ENCODE measurements at places on chromosomes 13 and 19.
A peak's percentile ranks its signal among the peaks of the same experiment; 100 is the strongest.

DNA sequence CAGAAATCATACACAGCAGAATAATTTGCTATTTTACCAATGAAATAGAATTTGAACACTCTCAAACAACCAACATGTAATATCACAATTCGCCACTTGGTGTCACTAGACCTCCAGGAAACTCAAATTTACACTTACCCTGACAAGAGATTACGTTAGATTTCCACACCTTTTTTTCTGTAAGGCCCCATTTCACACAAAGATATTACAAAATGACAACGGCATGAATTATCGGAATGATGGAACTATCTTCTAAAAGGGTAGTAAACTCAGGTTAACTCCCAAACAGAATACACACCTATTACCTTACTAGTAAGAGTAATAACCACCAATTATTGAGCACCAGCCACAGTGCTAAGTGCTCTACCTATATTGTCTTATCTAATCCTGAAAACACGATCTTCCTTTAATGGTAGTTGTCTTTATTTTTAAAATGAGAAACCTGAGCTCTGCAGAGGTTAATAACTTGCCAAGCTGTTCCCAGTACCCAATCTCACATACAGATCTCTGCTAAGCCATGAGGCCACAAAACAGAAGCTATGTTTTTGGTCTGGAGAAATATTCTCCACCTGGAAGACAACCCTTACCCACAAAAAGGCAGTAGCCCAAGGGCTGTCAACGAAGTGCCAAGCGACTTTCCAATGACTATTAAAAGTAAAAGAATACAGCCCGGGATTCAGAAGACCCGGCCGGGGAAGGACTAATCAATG, 152.4 kb downstream of the DCLK1 start:
- DNase-seq: no peak

- no peak for DNase-seq
These were observed 16.9 kb downstream of the CBY2 start for GRCh38 chr13:45718992-45719391.

GRCh38 chr19:13404236-13404635, 102.0 kb downstream of the CACNA1A start:
- no peak for DNase-seq

- DNase-seq: no peak
These were observed 31.0 kb upstream of the KATNAL1 start for GRCh38 chr13:30338331-30338851.

DNA sequence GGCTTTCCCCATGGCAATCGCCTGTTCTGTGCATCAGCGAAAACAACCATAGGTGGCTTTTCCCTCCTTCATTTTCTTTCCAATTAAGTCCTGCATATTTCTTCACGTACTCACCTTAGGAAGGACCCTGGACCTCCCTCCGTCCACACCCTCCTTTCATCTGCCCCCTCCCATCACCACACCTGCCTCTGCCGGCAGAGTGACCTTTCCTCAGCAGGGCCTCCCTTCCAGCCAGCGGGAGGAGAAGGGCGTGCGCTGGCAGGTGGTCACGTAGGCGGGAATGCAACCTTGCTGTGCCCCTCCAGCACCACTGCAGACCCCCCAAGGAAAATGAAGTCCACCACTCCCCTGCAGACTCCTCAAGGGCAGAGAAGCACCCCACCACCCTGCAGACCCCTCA, 61.1 kb downstream of the GSX1 start:
- no peak for DNase-seq

DNA sequence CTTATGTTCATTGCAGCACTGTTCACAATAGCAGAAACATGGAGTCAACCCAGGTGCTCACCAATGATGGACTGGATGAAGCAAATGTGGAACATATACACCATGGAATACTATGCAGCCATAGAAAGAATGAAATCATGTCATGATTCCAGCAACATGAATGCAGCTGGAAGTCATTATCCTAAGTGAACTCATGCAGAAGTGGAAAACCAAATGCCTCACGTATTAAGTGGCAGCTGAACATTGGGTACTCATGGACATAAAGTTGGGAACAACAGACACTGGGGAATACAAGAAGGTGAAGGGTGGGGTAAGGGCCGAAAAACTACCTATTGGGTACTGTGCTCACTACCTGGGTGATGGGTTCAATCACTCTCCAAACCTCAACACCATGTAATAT, 915.9 kb downstream of the UQCRFS1 start:
- DNase-seq: no peak

DNA sequence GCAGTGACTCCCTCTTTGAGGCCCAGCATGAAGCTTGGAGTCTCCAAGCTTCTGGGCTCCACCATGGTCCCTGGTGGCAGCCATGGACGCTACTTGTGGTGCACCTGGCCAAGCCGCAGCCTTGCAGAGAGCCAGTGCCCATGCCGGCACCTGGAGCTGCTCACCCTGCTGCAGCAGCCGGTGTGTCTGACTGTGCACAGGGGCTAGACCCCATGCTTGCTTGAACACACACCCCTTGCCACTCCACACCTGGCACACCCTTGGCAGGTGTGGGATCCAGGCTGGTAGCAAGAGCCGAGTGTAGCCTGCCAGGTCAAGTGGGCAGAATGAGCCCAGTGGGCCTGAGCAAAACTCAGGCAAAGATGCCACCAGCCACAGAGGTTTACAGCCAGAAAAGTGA, 18.6 kb upstream of the MLLT1 start:
- DNase-seq: no peak

DNA sequence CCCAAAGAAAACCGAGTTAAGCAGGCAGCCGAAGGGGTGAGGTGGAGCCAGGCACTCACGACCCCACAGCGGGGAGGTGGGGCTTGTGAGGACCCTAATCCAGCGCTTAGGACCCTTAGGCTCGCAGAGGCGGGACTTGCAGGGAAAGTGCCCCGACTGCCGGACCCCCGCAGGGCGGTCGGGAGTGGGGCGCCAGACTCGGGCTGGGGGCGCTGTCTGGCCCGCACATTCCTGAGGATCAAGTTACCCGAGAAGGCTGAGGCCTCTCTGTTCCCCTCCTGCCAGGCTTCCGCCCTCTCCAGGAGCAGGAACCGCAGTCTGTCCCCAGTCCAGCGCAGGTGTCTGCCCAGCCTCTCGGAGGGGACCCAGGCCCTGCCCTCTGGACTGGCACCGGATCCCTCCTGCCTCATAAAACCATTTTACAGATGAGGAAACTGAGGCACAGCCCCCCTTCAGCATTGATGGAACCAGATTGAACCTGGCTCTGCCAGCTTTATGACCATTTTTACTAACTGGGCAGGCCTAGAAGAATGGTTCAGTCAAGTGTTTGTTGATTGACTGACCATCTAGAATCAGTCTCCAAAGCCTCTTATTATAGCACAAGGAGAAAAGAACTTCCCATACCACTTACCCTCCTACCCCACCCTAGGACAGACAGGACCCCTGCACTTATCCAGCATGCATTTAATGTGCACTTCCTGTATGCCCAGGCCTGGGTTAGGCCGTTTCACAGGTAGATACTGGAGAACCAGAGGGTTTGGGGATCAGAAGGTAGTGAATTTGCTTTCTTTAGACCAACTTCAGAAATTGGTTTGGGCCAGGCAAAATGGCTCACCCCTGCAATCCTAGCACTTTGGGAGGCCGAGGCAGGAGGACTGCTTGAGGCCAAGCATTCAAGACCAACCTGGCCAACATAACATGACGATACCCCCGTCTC, 6.7 kb upstream of the JUND start:
- DNase-seq: no peak

- DNase-seq: no peak
These were observed 406.4 kb downstream of the FGF9 start for GRCh38 chr13:22077205-22077683.

DNA sequence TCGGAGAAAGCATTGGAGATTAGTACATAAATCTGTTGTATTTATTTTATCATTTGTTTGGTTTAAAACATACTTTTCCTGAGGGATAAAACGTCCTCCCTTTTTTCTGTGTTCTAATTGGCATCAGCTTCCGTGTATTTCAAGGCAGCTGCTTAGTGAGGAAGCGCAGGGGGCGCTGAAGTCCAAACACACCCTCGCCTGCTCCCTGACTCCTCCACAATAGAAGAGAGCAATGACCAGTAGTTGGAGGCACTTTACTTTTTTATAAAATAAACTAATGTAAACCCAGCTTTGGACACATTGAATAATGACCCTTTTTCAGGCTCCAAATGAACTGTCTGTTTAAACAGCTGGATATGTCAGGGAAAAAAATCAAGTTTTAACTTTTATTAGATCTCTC, 79.9 kb downstream of the RNASEH2B start:
- DNase-seq: no peak

GRCh38 chr13:108786456-108787200, 157.2 kb downstream of the MYO16 start:
- DNase-seq: no peak

- no peak for DNase-seq
These were observed 122.8 kb downstream of the MTUS2 start for GRCh38 chr13:28942906-28943305.

GRCh38 chr19:40449506-40449905, 5.4 kb upstream of the SERTAD3 start:
- DNase-seq: no peak

- no peak for DNase-seq
These were observed 65.8 kb downstream of the MRPL57 start for GRCh38 chr13:21242236-21242635.

DNA sequence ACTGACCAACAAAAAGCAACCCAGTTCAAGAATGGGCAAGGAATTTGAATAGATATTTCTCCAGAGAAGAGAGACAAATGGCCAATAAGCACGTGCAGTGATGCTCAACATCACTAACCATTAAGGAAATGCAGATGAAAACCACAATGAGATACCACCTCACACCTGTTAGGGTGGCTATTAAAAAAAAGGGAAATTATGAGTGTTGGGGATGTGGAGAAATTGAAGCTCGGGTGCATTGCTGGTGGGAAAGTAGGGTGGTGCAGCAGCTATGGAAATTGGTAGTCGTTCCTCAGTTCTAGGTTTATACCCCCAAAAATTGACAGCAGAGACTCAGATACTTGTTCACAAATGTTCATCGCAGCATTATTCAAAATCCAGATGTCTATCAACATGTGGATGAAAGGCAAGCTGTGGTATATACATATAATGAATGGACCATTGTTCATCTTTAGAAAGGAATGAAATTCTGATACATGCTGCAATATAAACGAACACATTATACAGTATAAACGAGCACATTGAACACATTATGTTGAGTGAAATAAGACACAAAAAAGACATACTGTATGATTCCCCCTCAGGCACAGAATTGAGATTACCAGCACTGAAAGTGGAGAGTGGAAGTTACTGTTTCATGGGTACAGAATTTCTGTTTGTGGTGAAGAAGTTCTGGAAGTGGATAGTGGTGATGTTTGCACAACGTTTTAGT, 927 bp downstream of the CHAMP1 start:
- DNase-seq: peak; percentile 2

GRCh38 chr19:18014197-18014596, 6.2 kb downstream of the ARRDC2 start:
- DNase-seq: no peak

DNA sequence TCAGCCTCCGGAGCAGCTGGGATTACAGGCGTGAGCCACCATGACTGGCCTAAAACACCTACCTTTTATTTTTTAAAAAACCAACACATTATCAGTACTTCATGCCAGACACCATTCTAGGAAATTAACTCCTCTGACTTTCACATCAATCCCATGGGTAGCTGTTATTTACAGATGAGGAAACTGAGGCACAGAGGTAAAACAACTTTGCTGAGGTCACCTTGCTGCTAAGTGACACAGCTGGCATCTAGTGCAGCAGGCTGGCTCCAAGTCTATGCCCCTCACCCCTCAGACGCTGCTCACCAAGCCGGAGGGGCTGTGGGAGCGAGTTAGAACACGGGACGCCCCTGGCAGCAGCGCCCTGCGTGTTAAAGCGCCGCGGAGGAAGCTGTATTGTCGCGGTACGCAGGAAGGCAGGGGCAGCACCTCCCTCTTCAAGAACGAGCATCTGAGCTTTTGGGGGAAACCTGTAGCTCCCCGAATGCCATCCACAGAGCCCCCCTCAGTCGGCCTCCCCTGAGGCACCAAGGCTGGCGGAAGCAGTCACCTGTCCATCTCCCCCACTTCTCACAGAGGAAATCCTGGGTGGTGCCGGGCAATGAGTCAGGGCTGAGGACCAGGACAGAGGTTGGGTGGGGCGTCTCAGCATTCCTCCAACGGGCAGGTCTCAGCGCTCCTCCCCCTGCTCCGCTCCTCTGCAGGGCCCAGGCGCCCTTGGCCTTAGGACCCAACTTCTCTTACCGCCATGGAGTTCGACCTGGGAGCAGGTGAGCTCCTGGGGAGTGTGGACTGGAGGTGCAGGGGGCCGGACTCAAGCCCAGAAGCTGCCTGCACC, at the start of gene C19orf33:
Gene C19orf33 (plus strand): TSS at position 735 of the 835 bp plus-strand sequence. CDS start 11 bp downstream, at position 746.
- no peak for DNase-seq

DNA sequence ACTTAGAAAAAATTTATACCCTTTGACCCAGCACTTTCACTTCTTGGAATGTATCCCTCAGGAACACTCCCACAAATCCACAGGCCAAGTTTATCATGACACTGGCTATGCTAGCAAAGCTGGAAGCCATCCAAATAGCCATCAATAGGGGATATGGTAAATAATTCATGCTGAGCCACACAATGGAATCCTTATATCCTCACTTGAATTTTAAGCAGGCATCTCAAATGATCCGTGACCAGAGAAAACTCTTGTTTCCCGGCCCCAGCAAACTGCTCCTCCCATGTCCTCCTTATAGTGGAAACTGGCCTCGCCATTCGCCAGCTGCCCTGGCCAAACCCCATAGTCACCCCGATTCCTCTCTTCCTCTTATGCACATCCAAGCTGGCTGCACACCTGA, 37.6 kb downstream of the GRIK5 start:
- no peak for DNase-seq

DNA sequence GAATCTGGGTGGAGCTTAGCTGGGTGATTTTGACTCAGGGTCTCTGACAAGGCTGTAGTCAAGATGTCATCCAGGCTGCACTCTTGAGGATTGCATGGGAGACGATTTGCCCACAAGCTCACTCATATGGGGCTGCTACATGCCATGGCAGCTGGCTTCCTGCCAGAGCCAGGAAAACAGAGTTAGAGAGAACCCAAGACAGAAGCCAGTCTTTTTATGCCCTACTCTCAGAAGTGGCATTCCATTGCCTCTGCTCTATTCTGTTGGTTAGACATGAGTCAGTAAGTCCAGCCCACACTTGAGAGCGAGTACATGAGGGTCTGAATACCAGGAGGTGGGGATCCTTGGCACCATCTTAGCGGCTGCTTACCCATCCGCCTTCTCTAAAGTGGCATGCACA, 9.5 kb downstream of the POLR1D start:
- no peak for DNase-seq

DNA sequence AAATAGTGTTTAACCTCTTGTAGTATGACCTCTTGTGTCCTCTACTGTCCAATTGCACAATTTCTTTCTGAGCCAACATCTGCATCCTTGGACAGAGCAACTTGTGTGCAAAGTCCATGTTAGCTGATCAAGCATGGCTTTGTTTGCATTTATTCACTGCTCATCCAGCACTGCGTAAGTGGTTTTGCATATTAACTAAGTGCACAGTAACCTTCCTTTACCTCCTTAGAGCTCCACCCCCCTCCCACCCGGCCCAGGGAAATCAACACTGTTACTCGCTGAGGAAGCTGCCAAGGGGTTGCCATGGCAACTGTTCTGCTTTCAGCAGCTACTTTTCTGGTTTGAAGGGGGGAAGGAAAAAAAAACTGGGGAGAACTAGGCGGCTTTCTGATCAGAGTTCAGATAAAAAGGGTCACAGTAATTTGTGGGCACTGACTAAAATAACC, 153.5 kb upstream of the KLF12 start:
- DNase-seq: peak; percentile 62

All from stimulated activated CD4-positive, alpha-beta T cell treated with anti-CD3 and anti-CD28 coated beads, Interleukin-4, amount 100 ng/mL, for 4 hours (primary cell).